ENCODE measurements at places on chromosomes 7 and 10.

DNA sequence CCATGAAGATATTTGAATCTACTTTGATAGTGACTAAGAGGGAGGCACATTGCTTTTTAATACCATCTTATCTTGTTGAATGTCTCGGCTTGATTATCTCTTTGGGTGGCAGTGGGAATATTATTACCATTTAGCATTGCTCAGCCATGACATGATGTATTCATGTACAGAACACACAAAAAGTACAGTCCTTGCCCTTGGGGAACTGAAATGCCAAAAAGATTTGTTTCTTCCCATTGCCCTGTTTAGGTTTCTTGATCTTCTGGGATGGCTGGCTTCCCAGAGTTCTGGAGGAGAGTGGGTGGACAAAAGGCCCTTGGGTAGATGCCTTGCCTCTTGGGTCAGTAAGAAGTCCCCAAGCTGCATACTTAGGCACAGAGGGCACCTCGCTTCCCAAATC, 23.8 kb downstream of the SUFU start:
- no peak for DNase-seq

DNA sequence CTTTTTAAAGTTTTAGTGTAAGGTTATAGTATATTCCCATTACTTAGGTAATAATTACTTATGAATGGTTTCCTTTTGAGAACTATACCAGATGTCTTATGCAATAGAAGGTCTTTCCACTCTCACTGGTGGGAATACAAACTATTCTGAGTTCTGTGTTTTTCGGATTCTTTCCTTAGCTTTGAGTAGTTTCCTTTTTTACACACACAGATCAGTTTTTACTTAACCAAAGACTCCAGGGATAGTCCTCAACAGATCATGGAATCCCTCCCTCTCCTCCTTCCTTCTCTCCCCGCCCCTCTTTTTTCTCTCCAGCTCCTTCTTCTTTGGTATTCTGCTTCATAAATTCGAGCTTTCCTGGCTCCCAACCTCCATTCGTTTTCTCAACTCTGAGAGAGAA, 13.3 kb downstream of the COPG2 start:
- DNase-seq: peak; percentile 88

DNA sequence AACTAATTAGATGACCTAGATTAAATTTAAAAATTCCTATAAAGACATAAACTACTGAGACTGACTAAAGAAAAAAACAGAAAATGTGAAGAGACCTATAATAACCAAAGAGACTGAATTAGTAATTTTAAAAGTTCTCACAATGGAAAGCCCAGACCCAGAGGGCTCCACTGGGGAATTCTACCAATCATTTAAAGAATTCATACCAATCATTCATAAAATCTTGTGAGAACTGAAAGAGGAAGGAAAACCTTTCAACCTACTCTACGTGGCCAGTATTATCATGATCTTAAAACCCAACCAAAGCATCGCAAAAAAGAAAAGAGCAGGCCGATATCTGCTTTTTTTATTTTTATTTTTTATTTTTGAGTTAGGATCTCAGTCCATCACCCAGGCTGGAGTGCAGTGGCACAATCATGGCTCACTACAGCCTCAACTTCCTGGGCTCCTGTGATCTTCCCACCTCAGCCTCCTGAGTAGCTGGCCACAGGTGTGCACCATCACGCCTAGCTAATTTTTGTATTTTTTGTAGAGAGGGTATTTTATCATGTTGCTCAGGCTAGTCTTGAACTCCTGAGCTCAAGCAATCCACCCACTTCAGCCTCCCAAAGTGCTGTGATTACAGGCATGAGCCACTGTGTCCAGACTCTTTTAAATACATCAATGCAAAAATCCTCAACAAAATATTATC, 48.6 kb downstream of the DGKI start:
- no peak for DNase-seq

- no peak for DNase-seq
These were observed 318.9 kb upstream of the ZMIZ1 start for GRCh38 chr10:78749898-78750297.

GRCh38 chr10:8056871-8057331, 2.4 kb downstream of the GATA3 start:
- no peak for DNase-seq

DNA sequence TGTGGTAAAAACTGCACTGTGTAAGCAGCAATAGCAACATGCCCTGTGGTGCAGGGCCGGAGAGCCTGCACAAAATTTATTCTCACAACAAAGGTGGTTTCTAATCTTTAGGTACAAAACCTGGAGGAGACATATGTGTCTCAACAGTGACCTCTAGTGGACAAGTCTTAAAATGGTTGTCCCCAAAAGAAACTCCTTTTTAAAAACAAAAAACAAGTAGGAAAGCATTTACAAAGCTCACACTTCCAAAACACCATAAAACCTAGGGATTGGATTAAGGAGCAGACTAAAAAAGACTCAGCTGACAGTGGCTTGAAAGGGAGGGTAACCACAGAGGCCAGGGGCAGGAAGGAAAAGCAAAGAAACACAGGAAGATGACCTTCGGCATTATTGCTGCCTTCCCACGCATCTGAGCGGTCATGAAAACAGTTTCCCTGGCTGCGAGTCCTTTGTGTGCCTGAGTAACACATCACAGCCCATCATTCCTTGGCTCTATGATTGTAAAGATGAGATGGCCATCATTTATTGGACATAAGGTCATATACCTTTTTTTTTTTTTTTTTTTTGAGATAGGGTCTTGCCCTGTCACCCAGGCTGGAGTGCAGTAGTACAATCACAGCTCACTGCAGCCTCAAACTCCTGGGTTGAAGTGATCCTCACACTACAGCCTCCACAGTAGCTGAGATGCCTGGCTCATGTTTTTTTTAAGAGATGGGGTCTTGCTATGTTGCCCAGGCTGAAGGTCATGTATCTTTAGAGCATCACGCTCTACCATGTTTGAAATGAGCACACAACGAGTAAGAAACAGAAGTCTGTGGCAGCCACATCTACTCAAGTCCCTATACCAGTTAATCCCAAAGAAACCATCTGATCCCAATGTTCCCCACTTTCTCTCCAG, 39.5 kb downstream of the RSU1 start:
- DNase-seq: peak; percentile 68

DNA sequence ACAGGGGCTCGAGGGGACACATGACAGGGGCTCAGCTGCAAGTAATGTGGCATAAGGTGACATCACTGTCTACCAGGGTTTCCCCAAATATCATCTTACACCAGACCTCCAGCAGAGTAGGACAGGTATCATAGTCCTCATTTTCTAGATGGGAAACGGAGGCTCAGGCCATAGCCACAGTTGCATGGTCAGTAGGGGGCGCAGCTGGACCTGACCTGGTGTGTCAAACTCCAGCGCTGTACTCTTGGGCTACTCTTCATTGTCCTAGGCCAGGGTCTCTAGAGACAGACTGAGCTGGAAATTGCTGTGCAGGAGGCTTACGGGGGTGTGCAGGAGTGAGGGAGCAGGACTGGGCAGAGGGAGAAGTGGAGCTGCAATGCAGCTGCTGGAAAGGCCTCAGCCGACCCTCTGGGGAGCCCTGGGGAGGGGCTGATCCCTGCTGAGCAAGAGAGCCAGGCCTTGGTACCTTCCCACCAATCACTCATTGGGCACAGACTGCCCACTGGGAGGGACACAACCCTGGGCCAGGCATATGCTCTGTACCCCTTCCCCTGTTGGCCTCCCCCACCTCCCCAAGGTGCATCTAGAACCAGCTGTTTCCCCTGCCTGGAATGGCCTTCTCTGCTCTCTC, 89.9 kb downstream of the CDH23 start:
- DNase-seq: peak; percentile 25

GRCh38 chr7:26293569-26294308, 2.1 kb downstream of the SNX10 start:
- DNase-seq: peak; percentile 32

DNA sequence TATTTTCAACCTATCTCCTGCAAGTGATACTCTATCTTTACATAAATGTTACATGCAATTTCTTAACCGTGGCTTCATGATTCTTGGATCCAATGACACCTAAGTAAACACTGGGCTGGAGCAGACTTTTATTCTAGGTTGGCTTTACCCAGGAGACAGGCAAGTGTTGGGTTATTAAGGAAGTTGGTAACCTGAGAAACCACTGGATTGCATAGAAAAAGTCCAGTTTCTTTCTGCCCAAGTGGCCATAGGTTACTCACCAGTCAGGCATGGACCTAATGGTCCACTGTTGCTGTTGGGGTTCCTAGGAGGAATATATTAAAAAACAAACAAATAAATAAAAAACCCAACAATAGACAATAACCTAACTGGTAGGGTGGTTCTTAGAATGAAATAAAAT, 112.8 kb downstream of the SEMA3D start:
- no peak for DNase-seq

GRCh38 chr10:78260141-78260540, 226.5 kb downstream of the RPS24 start:
- DNase-seq: peak; percentile 28

GRCh38 chr7:92695308-92696261, 105.4 kb upstream of the FAM133B start:
- peak; percentile 94 for DNase-seq

- no peak for DNase-seq
These were observed 91.3 kb upstream of the FAM171A1 start for GRCh38 chr10:15462253-15462897.

- DNase-seq: no peak
These were observed 47.6 kb upstream of the NKX6-2 start for GRCh38 chr10:132833421-132834111.

- peak; percentile 22 for DNase-seq
These were observed 29.1 kb upstream of the EPC1 start for GRCh38 chr10:32376097-32376496.

DNA sequence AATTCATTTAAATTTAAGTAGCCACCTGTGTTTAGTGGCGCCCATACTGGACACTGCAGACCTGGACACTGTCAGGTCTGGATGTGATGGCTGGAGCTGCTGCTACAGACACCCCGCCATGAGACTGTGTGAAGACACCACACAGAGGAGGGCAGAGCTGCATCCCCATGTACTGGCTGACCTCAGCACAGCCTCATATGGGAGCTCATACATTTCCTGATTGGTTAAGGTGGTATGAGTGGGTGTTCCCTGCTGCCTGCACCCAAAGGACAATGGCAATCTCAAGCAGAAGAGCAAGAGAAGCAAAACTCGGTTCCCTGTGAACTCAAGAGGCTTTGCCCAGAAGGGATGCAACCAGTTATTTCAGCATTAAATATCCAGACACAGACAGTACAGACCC, 60.0 kb downstream of the DLG5 start:
- no peak for DNase-seq

Measured in muscle of leg (tissue), 16 donors.